NCI-H524 (cell line): ENCODE measurements at places on chromosomes 16 and 17.

GRCh38 chr17:43579566-43580140 lies 33.5 kb upstream of the ETV4 start:
- DNase-seq, result no peak

DNA sequence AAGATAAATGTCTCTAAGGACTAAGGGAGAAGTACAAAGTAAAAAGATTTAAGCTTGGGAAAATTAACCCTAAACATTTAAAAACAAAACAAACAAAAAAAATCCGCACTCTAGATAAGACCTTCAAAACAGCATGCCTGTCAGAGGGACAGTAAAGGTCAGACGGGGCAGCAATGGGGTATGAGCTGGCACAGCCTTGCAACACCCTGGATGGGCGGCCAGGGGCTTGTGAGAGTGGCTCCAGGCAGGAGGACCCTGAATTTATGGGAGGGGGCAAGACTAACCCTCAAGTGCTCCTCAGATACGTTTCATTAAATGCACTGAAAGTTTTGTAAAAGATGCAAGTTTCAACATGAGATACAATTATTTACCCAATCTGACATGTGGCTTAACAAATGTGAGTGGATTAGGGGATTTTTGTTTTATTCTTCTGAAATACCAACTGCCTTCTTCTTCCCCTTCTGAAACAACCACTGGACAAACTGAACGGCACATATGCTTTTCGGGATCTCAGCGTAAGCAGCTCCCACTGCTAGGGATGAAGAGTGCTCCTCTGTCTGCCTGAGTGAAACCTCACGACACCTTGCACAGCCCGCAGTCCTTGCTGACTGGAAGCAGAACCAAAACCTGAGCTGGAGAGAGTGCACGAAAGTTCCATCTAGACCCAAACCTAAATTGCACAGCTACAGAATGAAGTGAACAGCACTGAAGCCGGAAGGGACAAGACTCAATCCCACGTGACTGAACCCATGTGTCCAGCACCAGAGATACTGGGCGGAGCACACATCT lies 128.4 kb downstream of the ANKRD11 start:
- peak; percentile 21 for DNase-seq

DNA sequence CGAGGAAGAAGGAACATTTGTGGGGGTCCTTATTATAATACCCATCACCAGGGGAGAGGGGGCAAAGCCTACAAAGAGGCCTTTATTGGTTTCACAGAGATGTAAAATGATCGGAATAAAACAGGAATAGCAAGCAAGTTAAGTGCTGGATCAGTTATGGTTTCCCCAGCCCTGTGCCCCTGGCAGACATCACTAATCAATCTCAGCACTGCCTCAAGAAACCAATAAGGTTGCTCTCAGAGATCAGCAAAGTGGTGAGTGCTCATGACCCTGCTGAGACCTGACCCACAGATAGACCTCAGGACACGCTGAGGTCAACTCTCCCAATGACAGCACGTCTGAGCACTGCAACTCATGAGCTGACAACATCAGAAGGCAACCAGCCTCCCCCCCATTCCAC lies 66.3 kb downstream of the ZNF423 start:
- DNase-seq, result no peak

- no peak for DNase-seq
Observed at GRCh38 chr16:3007957-3008689, 4.6 kb upstream of the CLDN9 start.
